Right renal pelvis (tissue), 4 donors: ENCODE measurements at places on chromosomes 11 and 22. TPM values are rescaled to one million over a fixed set of nuclear protein-coding genes. Genes with fewer than 3 reads are reported as not detected.

DNA sequence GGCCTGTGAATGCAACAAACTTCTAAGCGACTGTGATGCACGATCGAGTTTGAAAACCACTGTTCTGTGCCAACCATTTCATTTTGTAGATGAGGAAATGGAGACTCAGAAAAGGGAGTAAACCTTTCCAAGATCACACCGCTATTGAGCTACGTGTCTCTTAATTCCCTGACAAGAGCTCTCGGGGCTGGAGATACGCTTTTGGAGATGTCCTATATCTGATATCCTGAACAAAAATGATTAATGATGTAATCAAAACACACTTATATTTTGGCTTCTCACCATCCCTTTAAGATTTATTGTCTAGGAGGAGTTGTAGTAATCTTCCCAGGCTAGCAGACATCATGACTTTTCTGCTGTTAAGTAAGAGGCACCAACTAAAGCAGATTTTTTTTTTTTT is 1.7 kb upstream of the PARVA start:
- no peak for DNase-seq

DNA sequence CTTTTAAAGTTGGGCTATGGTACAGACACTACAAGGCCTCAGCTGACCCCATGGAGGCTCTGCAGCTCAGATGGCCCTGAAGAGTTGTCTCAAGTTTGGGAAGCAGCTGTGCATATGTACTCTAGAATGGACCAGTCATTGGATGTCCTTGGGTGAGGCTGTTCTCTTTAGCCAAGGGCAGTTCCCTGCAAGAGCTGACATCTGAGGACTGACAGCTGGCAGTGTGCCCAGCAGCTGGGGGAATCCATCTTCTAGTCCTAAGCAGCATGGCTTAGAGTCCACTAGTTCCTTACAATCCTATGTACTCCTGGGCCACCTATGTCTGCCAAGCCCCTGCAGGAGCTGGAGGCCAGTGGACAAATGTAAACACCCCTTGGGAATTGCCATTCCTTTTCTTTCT is 76.5 kb downstream of the C11orf91 start:
- no peak for DNase-seq

- no peak for DNase-seq
Observed at GRCh38 chr11:94924612-94925011, 48.7 kb downstream of the CWC15 start.

DNA sequence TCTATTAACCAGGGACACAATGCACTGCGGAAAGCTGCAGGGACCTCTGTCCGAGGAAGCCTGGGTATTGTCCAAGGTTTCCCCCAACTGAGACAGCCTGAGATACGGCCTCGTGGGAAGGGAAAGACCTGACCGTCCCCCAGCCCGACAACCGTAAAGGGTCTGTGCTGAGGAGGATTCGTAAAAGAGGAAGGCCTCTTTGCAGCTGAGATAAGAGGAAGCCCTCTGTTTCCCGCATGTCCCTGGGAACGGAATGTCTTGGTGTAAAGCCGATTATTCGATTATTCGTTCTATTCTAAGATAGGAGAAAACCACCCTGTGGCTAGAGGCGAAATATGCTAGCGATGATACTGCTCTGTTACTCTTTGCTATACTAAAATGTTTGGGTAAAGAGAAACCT is 5.2 kb downstream of the BET1L start:
- DNase-seq: no peak

The FAM180B gene
- 0.32 TPM for polyA plus RNA-seq
